ENCODE measurements at places on chromosomes 16 and 17.

DNA sequence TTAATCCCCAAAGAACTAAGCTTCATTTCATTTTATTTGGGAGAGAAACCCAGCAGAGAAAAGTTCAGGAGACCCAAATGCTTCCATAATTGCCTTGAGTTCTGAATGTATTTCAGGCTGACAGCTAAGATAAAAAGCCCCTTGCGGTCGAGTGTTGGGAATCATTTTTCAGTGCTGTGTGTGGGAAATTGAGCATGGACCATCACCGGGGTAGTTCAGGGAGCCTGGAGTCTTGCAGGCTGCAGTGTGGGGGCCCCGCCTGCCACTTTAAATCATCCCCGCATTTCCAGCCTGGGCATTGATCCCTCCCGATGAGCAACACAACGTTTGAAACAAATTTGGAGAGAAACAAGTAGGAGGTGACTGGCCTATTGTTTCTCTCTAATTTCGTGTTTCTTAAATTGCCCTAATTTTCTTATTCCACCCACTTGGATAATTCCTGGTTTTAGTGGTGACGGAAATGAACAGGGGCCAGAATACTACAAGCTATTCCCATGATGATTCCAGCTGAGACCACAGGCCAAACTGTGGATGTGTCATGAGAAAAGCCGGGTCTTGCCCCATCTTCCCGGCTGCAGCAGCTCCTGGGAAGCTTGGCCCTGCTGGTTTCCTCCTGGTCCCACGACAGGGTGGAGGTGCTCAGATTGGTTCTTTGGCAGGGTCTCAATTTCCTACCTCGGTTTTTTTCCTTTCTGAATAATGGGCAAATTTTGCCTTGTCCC lies 75.1 kb downstream of the FOXL1 start:
- DNase-seq: no peak

DNA sequence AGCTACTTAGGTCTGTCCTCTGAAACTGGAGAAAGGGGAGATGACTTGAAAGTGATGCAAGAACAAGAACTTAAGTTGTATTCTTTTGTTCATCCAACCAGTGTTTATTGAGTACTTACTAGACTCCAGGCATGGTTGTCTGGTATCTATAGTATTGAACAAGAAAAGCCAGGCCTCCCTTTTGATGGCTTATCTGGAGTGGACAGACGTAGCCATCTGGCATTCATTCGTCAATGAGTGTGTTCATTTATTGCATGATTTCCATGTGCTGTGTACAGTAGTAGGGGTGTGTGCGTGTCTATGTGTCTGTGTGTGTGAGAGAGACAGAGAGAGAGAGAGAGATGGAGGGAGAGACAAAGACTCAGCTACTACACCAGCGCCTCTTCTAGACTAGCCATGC lies 9.2 kb downstream of the ABAT start:
- DNase-seq: no peak

GRCh38 chr17:79657861-79658810 lies 47.3 kb upstream of the RBFOX3 start:
- DNase-seq: peak; percentile 38

DNA sequence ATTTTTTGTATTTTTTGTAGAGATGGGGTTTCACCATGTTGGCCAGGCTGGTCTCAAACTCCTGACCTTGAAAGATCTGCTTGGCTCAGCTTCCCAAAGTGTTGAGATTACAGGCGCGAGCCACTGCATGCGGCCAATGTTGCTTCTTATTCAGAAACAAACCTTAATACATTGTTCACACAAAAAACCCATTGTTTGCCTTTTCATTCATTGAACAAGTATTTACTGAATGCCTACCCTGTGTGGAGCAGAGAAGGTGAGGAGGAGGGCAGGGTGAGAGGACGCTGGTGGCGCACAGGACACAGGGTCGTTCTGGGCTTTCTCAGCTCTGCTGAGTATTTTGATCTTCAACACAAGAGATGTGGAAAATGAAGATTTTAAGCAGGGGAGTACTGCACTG lies 8.0 kb upstream of the KRT23 start:
- no peak for DNase-seq

- DNase-seq: peak; percentile 38
Observed at GRCh38 chr17:73182616-73183310, 10.1 kb upstream of the COG1 start.

- peak; percentile 74 for DNase-seq
Observed at GRCh38 chr16:85473909-85474620, 139.1 kb upstream of the GSE1 start.

DNA sequence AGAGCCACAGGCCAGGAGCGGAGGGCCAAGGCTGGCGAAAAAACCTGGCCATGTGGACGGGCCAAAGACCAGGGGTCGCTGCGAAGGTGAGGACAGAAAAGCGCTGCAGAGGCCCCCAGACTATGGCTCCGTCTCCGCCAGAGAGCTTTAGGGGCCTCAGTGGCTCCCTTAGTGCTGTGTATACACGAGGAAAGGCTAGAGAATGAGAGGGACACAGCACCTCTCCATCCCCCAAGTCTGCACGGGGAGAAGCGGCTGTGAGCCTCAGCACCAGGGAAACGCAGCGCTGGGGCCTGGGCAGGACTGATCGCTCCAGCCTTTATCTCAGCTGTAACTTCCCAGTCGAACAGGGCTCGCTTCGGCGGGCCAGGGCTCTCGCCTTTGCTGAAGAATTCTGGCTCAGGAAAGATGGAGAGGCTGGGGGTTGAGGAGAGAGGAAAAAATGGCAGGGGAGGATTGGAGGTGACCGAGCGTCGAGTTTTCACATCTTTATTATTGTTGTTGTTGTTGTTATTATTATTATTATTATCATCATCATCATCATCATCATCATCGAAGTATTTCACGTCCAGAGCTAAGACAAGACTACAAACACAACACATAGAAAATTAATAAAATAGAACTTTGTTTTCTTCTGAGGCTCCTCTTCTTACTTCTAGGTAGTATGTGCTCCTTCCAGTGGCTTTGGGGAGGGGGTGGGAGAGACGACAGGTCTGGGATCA lies 1.9 kb upstream of the HOXB5 start:
- DNase-seq: no peak

- no peak for DNase-seq
Observed at GRCh38 chr17:9788601-9789000, 2.8 kb downstream of the DHRS7C start.

- DNase-seq: no peak
Observed at GRCh38 chr16:86734543-86735460, 156.5 kb downstream of the FOXL1 start.

GRCh38 chr17:67491009-67491680 lies 114.1 kb downstream of the PITPNC1 start:
- DNase-seq: peak; percentile 90

- no peak for DNase-seq
Observed at GRCh38 chr17:68782789-68783188, 172.4 kb downstream of the ABCA8 start.

GRCh38 chr17:13273806-13274205 lies 256.0 kb upstream of the ELAC2 start:
- no peak for DNase-seq

- DNase-seq: no peak
Observed at GRCh38 chr17:16652847-16653366, 743 bp downstream of the ZNF624 start.

- no peak for DNase-seq
Observed at GRCh38 chr17:6456321-6456720, 12.1 kb downstream of the PIMREG start.

DNA sequence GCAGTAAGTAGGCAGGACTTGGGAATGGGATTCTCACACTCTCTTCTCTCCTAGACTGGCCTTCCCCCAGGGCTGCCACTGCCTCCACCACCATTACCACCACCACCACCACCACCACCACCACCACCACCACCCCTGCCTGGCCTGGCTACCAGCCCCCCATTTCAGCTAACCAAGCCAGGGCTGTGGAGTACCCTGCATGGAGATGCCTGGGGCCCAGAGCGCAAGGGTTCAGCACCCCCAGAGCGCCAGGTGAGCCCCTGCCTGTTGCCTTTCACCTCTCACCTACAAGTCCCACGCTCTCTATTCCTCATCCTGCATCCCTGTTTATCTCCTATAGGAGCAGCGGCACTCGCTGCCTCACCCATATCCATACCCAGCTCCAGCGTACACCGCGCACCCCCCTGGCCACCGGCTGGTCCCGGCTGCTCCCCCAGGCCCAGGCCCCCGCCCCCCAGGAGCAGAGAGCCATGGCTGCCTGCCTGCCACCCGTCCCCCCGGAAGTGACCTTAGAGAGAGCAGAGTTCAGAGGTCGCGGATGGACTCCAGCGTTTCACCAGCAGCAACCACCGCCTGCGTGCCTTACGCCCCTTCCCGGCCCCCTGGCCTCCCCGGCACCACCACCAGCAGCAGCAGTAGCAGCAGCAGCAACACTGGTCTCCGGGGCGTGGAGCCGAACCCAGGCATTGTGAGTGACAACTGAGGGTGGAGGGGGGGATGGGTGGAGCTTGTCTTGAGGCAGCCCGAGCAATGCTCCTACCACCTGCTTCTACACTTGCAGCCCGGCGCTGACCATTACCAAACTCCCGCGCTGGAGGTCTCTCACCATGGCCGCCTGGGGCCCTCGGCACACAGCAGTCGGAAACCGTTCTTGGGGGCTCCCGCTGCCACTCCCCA lies 7.9 kb upstream of the TMEM88 start:
- DNase-seq: no peak

GRCh38 chr17:41642252-41643156 lies 18.1 kb upstream of the KRT17 start:
- DNase-seq: no peak

GRCh38 chr17:54967621-54968261 lies 713 bp downstream of the COX11 start:
- no peak for DNase-seq

DNA sequence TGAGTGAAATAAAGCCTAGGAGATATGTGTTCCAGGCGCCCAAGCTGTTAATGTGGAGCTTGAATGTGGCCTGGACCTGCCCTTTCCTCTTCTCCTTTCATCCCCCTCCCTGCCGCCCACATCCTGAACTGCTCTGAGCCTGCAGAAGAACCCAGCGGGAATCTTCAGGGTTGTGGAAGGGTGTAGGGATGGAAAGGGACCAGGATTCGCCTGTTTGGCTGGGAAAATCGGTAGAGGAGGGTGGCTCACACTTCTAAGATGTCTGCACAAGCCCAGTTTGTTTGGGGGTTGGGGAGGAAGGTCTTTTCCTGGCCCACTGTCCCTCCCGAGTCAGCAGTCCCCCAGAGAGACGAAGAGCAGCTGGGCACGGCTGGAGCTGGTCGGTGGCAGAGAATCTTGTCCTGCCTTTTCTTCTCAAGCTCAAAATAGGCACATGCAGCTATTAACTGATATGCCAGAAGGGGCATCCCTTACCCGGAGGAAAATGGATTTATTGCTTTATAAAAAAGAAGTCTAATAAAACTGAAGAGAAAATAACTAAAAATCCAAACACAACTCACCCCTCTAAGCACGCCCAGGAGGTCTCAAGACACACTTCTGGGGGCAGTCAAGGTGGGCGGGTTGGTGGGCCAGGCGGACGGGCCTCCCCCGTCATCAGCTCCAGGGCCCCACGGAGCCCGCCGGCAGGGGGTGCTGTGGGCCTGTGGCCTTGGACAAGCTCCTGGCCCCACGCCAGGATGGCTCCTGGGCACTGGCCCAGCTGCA lies 11.5 kb upstream of the PITPNA start:
- DNase-seq: peak; percentile 74

Data from retina (tissue), 1 donor.